ENCODE measurements at places on chromosomes 13 and 19. TPM values are rescaled to one million over a fixed set of nuclear protein-coding genes. Genes with fewer than 3 reads are reported as not detected.

MAMSTR gene
- 1.1 TPM for polyA plus RNA-seq

DNA sequence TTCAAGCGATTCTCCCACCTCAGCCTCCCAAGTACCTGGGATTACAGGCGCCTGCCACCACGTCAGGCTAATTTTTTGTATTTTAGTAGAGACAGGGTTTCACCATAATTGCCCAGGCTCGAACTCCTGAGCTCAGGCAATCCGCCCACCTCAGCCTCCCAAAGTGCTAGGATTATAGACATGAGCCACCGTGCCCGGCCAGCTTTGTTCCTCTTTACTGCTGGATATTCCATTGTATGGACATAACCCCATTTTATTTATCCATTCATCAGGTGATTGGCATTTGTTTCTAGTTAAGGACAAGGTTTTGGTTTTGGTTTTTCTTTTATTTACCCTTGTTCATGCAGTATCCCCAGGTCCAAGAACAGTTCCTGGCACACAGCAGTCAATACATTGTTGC is 4.1 kb upstream of the RPS9 start:
- peaks cover 11% of the 10 kb centered on the region for H3K4me1 ChIP-seq
- H3K4me3 ChIP-seq = no peak overlapping the region
- no peaks in the 10 kb centered on the region for H3K27me3 ChIP-seq
- peaks cover 10% of the 10 kb centered on the region for H3K36me3 ChIP-seq
- no peak overlapping the region for H3K27ac ChIP-seq

- H3K4me1 ChIP-seq = peaks cover 44% of the 10 kb centered on the region
- no peaks in the 10 kb centered on the region for H3K27me3 ChIP-seq
- DNase-seq = peak; percentile 10
- peak overlapping the region; percentile 19 for H3K27ac ChIP-seq
- peak overlapping the region; percentile 6 for H3K4me3 ChIP-seq
Observed at GRCh38 chr13:50071379-50071778, 56.1 kb downstream of the KCNRG start.

DNA sequence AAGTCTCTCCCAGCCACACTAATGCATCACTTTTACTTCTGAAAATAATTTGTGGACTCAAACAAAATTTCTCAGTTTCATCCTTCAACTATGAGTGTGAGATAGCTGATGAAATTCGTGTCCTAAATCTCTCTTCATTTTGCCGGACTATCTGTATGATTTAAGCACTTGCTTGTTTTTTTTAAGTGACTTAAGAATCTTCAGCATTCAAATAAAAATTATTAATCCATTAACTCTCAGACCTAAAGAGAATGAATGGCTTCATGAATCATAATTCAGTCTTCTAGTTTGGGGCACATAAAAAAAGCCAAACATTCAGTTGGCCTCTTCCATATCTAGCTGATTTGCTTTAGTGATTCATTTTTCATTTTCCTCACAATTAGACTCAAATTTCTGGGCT is 579.5 kb downstream of the DCT start:
- DNase-seq = no peak
- H3K27ac ChIP-seq = no peak overlapping the region
- H3K4me1 ChIP-seq = no peaks in the 10 kb centered on the region
- no peaks in the 10 kb centered on the region for H3K36me3 ChIP-seq
- no peaks in the 10 kb centered on the region for H3K27me3 ChIP-seq

DNA sequence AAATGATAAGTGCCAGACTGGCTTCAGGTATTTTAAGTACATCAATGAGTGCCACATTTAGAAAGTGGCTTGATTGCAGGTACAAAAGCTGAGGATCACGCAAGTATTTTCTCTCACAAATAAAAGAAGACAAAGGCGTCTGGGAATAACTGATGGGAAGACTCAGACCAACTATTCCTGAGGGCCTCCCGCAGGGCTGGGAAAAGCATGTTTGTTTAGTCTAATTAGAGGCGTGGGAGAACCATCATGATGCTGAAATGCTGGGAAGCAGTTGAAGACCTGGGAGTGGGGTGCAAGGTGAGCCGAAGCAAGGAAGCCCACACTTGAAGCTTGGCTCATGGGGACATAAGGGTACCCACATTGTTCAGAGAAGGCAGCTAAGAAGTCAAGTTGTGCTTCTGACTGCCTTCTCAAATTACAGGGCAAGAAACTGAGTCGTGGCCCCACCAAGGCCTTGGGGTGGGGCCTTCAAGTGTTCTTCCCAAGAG is 536.0 kb downstream of the MYO16 start:
- no peak for DNase-seq
- H3K4me1 ChIP-seq = no peaks in the 10 kb centered on the region

GRCh38 chr19:7904074-7905020 is 670 bp downstream of the MAP2K7 start:
- H3K4me1 ChIP-seq = no peaks in the 10 kb centered on the region
- peak overlapping the region; percentile 80 for H3K4me3 ChIP-seq
- DNase-seq = peak; percentile 85
- peak overlapping the region; percentile 54 for H3K27ac ChIP-seq
- H3K36me3 ChIP-seq = peaks cover 2% of the 10 kb centered on the region
- H3K27me3 ChIP-seq = no peaks in the 10 kb centered on the region

Measured in SK-N-SH (cell line).